ENCODE measurements at places on chromosomes 1 and 21.
A peak's percentile ranks its signal among the peaks of the same experiment; 100 is the strongest.

DNA sequence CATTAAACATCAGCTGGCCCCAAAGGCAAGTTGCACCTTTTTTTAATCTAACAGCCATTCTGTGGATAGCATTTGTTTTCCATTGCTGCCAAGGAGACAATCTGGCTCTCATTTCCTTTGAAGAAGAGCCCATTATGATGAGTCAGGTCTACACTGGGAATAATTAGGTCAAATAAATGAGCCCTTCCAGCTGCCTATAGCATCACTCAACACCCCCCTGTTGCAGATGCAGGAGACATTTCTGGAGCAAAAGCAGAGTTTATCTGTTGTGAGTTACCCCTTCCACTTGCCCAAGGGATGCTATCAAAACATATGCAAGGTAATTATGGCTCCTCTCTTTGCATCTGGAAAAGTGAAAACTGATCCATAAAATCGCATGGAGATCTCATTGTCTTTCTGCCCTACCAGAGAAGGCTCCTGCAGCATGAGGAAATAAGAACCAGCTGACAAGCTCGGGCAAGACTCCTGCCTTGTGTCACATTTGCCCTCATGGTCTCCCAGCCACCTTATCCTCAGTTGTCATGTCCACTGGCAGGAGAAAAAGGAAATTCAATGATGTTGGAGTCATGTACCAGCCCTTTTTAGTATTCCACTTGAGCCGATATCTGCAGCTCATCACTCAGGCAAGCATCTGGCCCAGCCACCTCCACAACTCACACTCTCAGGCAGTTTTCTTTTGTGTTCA, 135.9 kb downstream of the SLC30A10 start:
- DNase-seq = peak; percentile 78

- peak; percentile 27 for DNase-seq
Observed at GRCh38 chr1:25065795-25066238, 135.7 kb upstream of the RUNX3 start.

GRCh38 chr21:25885880-25886279, 151.1 kb downstream of the GABPA start:
- no peak for DNase-seq

GRCh38 chr1:100279954-100280682, 14.1 kb downstream of the RTCA start:
- DNase-seq = no peak

DNA sequence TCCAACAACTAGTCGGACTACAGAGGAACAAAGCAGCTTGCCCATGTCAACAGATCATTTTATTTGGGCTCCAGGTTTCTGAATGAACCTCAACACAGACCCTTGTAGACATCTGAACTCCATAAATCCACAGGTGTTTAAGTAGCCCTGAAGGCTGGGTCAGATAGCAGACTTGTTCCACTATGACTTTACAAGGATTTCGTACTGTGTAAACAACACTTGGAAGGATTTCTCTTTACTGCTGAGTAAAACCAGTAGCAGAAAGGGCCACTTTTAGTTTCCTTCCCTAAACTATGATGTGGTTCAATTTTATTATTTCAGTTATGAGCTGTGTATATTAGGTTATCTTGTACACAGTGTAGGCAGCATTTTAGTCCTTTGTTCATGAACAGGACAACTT, 316.4 kb upstream of the ADGRL2 start:
- DNase-seq = no peak

DNA sequence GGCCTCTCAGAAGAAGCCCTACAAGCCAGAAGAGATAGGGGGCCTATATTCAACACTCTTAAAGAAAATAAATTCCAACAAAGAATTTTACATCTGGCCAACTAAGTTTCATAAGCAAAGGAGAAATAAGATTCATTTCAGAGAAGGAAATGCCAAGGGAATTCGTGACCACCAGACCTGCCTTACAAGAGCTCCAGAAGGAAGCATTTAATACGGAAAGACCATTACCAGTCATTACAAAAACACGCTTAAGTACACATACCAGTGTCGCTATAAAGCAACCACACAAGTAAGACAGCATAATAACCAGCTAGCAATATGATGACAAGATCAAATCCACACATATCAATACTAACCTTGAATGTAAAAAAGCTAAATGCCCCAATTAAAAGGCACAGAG, 704.9 kb upstream of the CHRM3 start:
- DNase-seq = no peak

DNA sequence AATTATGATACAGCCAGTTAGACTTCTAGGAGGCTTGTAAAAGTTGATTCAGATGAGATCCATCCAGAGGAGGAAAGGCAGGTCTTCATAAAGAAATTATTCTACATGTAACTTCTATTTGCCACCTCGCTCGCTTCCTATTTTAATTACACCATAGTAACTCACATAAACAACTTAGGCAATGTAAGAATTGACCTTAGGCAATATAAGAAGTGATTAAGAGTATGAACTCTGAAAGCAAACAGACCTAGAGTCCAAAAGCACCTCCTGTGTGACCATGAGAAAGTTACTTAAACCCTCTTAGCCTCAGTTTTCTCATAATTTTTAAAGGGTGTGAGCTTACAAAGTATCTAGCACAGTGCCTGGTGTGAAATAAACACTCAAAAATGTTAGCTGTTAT, 192.7 kb upstream of the NFIA start:
- DNase-seq = no peak

- no peak for DNase-seq
Observed at GRCh38 chr1:67560580-67561255, 124.3 kb upstream of the GADD45A start.

DNA sequence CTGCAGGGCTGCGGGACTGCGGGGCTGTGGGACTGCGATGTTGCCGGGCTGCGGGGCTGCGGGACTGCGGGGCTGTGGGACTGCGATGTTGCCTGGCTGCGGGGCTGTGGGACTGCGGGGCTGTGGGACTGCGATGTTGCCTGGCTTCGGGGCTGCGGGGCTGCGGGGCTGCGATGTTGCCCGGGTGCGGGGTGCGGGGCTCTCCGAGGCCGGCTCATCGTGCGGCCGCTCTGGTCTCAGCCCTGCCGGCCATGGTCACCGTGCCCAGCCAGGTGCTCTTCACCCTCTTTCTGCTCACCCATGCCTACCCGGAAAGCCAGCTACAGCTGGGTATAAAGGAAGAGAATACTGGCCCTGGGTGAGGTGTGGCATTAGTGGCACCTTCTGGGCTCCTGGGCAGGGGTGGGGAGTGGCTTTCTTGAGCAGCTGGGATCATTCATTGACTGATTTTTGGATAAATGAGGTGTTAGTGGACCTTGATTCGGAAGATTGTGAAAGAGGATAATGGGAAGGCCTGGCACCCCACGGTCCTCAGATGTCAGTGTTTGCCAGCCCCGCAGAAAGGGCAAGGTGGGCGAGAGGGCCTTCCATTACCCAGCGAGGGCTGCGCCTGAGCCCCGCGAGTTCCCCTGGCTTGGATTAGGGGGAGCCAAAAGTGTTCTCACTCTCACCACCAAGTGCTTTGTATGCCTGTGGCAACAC, 36.3 kb downstream of the COQ8A start:
- DNase-seq = no peak

DNA sequence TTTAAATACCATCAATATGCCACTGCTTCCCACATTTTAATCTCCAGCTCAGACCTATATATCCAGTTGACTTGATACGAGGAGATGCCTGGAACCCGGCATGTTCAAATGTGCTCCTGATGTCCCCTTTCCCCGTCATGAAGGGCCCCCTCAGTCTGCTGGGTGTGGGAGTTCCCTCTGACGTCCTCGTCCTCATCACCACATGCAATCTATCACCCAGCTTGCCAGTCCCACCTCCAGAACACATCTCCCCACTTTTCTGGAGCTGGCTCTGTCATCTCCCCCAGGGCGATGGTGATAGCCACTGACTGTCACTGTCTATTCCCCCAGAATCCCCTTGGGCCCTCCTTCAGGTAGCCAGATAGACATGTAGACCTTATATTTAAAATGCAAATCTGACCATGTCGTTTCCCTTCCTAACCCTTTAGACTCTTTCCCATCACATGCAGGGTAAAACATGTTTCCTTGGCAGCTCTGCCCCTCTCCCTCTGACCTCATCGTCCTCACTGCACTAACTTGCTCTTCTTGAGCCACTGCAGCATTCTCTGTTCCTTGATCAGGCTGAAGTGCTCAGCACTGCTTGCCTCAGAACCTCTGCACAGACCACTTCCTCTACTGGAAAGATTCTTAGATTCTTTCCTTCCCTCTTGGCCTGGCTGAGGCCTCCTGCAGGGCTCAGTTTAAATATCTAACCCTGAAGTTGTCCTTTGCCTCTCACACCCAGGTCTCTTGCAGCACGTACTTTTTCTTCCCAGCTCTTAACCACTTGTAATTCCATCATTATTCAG, 7.4 kb downstream of the AZIN2 start:
- DNase-seq = no peak

DNA sequence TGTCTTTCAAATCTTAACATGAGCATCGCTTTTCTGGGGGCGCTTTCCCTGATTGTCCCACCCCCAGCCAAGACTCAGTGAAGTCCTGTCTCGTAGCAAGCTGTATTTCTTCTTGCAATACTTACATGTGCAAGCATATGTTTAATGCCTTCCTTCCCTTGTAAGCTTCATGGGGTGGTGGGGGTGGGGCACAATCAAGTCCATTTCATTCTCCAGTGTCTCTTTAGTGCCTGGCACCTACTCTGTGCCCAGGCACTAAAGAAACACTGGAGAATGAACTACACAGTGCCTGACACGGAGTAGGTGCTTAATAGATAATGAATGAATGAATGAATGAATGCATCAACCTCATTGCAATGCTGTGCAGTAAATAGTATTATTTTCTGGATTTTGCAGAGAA, 143.1 kb downstream of the PLPP3 start:
- DNase-seq = no peak

DNA sequence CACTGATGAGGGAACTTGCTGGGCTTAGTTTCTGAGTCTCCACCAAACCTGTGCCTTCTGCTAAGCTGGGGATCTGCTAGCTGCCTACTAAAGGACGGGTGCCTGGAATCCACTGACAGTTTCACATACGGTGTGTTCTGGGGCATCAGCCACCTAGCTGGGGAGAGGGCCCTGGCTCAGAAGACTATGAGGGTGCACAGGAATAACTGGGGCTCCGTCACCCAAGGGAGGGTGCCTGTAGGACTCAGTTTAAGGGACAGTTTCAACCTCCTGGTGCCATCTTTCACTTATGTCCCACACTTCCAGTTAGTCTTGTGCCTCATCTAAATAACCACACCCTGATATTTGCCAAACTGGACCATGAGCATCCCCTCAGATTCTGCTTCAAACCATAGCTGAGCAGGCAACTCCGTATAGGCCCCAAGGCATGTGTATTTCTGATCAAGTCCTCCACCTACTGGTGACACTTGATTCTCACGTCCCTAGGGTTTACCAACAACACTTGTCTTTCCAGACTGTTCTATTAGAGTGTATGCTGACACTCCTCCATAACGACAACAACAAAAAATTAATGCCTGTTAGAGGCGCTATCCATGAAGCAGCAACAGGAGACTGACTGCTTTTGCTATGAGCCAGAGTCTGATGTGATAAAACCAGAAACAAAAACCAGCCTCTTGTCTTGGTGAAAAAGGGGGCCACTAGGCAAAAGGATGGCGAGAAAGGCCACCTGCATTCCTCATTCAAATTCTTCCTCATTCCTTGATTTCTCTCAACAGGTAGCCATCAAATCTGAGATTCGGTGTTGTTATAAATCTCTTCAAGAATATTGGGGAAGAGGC, 55.0 kb upstream of the PAXBP1 start:
- DNase-seq = no peak

DNA sequence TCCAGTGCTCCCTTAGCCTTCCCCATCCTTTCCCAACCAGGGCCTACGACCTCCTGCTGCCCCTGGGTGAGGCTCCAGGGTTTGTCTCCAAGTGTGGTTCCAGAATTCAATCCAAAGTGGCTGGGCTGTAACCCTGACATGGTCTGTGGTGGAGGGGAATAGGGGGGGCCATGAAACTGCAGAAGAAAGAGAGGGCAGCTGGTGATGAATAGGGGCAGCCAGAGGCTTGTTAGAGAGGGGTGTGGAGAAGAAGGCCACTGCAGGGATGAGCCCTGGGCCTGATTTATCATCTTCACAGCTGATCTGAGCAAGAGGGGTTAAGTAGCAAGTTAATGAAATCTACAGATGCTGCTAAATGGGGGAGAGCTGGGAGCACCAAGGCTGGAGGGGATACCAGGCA, 12.9 kb upstream of the ERI3 start:
- no peak for DNase-seq

GRCh38 chr21:44427241-44428120, 27.8 kb upstream of the LRRC3 start:
- DNase-seq = no peak

DNA sequence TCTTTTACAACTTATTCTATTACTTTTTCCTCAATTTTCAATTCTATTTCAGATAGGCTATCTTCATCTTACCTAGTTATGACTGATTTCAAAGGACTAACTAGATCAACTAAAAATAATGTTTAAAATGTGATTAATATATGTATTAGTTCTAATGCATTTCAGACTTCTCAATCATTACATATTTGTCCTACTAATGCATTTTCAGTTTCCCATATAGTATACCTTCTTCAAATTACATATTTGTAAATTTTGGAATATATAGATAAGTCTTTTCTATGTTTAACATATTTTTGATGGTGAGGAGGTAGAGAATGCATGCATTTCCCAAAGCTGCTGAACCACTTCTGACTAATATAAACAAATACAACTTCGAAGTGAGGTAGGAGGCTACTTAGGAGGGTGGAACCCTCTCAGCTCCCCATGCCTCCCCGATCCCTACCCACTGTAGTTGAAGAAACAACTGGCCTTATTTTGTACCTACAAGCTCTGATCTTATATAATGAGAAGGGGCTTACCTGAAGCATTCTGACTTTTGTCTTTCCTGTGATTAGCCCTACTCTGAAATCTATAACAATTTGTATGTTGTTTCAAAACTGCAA, 1.7 kb downstream of the TRMT1L start:
- DNase-seq = no peak

- peak; percentile 82 for DNase-seq
Observed at GRCh38 chr1:109914587-109915240, 4.1 kb downstream of the CSF1 start.

DNA sequence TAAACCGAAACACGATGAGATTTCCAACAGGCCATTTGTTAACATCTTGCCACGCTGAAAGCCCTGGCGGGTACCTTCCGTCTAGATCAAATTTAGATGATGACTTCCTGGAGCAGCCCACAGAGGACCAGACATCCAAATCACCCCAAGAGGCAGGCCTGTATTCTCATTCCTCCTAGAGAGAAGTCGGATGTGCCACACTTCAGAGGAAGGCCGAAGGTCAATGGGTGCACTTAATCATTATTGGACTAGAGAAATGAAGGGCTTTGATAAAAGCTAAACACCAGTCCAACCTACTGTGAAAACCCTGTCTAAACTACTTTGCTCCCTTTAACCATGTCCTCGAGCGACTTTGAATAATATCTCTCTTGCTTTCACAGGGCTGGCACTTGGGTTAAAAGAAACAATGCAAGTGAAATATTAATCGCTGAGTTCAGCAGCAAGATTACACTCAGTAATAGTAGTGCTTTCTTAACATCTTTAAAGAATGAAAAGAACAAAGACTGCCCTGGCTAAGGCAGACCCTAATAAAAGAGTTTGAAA, 76.5 kb downstream of the BCAR3 start:
- DNase-seq = no peak

GRCh38 chr1:243255791-243256512, at the start of gene SDCCAG8:
Gene SDCCAG8, plus strand, starts transcription at chr1:243256041. Its CDS starts 133 bp downstream, at chr1:243256174.
- DNase-seq = peak; percentile 99

All from BJ (cell line).